ENCODE measurements at places on chromosomes 5 and 9. TPM values are rescaled to one million over a fixed set of nuclear protein-coding genes. Genes with fewer than 3 reads are reported as not detected.

DNA sequence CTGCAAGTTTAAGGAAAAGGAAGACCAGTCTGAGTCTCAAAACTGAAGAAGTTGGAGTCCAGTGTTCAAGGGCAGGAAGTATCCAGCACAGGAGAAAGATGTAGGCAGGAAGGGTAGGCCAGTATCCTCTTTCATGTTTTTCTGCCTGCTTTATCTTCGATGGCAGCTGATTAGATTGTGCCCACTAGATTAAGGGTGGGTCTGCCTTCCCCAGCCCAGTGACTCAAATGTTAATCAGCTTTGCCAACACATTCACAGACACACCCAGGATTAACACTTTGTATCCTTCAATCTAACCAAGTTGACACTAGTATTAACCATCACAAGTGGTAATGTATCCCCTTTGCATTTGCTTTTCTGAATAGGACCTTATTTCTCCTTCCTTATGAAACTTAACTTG lies 535.9 kb upstream of the FTMT start:
- DNase-seq, result no peak

GRCh38 chr9:115601434-115601833 lies 483.5 kb upstream of the TNC start:
- DNase-seq, result no peak

DNA sequence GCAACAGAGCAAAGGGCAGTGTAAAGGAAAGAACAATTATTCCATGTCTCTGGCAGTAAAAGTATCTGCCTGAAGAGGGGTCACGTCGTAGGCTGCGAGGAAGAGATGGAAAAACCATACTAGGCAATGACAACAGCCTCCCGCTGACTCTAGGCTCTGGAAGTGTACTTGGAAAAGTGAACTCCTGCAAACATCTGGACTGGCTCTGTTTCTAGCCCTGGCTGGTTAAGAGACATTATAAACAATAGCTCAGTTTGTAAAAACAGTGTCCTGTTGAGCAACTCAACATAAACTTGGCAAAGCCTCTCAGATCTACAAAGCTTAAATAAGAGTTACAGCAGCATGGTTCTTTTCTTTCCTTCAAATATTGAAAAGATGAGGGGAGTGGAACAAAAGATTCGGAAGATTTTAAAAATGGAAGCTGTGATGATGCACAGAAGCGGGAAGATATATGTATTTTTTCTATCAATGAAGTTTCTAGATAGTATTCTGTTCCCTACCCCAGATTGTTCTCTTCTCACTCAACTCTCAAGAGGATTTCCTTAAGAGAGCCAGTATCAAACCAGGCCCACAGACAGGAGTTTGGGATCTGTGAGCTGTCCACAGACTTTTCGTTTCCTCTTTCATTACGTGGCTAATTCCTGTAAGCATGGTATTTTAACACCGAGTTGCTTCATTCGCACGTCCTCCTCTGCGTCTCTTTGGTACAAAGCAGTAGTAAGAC lies 79.4 kb downstream of the SPTLC1 start:
- DNase-seq, result peak; percentile 60

DNA sequence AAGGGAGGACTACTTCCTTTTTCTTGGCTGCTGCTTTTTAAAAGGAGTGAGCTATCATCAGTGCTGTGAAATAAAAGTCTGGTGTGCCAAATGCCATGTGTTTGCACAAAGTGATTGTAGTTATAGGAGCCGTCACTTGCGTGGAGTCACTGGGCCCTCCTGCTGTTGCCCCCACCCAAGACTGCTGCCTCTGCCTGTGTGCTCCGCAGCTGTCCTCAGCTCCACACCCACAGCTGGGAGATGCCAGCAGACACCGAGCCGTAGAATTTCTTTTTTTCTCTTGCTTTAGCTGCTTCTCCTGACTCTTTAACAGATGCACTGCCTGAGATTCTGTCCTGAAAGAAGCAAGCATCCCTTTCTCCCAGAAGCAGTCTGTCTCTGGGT lies 9.8 kb upstream of the GLE1 start:
- DNase-seq, result no peak

- peak; percentile 73 for DNase-seq
Observed at GRCh38 chr5:82312373-82312856, 34.3 kb upstream of the RPS23 start.

DNA sequence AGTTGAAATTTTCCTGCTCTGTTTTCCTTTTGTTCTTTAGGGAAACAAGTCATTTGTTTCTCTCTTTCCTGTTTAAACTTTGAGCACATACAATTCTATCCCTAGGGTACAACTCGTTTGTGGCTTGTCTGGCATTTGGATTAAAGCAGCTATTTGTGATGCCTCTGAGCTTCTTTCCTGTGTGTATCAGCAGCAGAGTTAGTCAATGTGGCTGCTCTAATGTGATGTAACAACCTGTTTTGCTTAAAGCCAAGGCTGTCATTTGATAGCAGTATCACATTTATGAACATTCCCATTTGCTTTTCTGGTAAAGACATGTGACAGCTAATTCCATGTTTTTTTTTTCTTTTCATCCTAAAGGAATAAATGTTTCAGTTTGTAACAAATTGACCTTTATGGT lies 314.3 kb upstream of the CHD1 start:
- no peak for DNase-seq

- DNase-seq, result no peak
Observed at GRCh38 chr5:102711525-102712385, 43.4 kb upstream of the PAM start.

DNA sequence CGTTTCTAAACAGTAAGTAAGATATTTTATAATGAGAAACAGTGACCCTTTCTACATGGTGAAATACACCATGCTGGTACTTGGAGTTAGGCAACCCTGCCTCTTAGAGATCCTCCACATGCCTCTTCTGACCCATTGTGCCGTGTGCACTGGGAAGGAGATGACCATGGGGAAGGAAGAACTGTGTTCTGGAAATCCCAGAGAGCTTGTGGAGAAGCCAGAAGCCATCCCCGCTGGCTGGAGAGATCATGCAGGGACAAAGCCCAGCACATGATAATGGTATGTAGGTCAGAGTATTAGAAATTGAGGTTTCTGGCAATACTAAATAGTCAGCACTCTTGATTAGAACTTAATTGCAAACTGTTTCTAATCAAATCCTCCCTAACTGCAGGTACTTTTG lies 307.3 kb downstream of the FBXL7 start:
- no peak for DNase-seq

GRCh38 chr9:136407911-136408310 lies 2.5 kb downstream of the ENTR1 start:
- no peak for DNase-seq

DNA sequence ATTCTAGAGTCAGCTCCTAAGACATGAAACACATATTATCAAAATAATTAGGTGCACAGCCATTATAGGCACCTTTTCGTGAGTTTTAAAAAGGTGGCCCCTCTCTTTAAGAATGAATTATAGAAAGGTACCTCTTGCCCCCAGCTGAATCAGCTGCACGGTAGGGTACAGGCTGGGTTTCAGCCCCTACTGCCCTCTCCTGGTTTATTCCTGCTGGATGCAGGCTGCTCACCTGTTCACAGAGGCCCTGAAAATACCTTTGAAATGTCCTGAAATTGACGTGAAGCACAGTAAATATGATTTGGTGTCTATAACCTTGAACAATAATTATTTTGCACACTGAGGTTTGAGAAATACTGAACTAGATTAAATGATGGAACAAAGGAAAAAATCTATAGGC lies 504.8 kb upstream of the SGCD start:
- DNase-seq, result no peak

DNA sequence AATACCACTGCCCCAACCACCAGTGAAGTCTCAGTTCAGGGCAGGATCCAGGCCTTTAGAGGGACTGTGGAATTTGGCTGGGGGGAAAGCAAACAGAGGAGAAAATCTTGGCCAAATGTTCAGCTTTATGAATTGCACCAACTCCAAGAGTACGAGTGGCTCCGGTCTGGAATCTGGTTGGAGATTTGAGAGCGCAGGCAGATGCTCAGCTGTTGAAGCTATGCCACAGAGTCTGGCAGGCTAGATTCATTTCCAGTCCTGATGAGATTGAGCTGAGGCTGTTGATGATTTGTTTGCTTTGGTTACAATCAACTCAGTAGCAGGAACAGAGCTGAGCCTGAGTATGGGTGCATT lies 9.1 kb upstream of the HSPB3 start:
- DNase-seq, result no peak

- DNase-seq, result no peak
Observed at GRCh38 chr9:108069991-108070390, 580.4 kb upstream of the KLF4 start.

- no peak for DNase-seq
Observed at GRCh38 chr9:121619545-121620324, 31.7 kb upstream of the DAB2IP start.

GRCh38 chr5:157748760-157749461 lies 5.4 kb downstream of the LSM11 start:
- no peak for DNase-seq

- DNase-seq, result no peak
Observed at GRCh38 chr5:172417130-172417841, 37.0 kb downstream of the SH3PXD2B start.

GRCh38 chr9:133873009-133873408 lies 119.1 kb downstream of the VAV2 start:
- DNase-seq, result no peak

DNA sequence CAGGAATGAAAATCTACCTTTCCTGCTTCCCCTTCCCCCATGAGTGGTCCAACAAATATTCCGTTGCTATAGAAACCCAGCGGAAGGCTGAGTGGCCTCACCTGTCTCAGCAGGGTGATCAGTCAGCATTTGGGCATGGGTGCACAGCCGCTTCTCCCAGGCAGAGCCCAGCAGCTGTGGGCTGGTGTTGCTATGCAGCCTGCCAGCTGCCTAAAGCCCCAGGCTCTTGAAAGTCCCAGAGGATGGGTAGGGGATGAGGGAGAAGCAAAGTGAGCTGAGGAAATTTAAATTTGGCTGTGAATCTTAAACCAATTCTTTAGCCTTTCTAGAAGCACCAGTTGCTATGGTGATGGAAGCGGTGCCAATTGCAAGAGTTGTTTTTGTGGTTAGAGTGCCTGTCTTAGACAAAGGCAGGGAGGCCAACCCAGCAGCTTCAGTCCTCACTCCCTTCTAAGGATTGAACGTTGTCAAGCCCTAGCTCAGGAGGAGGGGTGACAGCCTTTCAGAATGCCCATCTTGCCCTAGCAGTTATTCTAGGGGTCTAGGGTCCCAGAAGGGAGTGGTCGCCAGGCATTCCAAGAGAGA lies 151.5 kb upstream of the PITX1 start:
- DNase-seq, result no peak

DNA sequence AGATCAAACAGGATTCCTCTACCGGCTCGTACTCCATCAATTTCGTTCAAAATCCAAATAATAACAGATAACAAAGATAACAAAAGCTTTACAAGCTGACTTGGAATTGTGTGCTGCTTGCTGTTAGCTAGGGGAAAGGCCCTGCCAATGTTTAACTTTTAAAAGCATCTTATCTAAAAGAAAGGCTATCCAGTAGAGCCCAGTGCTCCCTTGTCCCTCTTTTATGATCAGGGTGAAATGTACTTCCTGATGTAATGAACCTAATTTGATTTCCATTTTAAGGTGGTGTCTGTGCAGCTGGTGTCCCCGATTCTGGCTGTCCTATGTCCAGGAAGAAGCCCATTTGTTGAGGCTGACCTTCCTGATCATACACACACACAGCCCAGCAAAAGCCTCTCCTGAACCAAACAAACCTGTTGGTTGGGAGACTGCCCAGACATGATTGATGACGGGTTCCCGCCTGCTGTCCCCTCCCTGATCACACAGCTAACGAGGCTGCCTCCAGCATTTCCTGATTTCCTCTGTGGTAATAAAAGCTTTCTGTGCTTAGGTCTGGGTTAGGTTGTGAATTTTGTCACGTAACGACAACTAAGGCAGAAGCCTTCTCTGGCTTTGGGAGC lies 54.1 kb downstream of the PWWP2A start:
- no peak for DNase-seq

DNA sequence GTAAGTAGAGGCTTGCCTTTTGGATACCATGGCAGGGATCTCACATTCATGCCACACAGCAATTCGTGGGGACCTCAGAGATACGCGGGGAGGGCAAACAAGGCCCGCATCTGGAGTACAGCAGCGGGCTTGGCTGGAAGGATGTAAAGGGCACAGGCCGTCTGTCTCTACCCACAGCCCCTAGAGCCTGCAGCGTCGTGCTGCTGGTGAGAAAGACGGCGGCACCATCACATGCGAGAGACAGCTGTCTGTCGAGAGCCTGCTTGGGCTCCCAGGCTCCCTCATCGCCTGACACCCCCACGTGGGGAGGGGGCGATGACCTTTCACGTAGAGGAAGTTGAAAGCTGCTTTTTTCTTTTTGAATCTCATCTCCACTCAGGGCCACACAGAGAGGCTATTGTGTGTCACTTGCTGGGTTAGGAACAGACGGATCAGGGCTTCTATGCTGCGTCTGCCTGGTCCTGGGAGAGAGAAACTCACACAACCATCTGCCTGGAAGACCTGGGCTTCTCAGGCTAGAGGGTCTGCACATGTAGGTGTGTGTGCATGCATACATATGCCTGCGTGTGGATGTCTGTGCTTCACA lies 134.6 kb upstream of the PPP1R26 start:
- DNase-seq, result no peak

DNA sequence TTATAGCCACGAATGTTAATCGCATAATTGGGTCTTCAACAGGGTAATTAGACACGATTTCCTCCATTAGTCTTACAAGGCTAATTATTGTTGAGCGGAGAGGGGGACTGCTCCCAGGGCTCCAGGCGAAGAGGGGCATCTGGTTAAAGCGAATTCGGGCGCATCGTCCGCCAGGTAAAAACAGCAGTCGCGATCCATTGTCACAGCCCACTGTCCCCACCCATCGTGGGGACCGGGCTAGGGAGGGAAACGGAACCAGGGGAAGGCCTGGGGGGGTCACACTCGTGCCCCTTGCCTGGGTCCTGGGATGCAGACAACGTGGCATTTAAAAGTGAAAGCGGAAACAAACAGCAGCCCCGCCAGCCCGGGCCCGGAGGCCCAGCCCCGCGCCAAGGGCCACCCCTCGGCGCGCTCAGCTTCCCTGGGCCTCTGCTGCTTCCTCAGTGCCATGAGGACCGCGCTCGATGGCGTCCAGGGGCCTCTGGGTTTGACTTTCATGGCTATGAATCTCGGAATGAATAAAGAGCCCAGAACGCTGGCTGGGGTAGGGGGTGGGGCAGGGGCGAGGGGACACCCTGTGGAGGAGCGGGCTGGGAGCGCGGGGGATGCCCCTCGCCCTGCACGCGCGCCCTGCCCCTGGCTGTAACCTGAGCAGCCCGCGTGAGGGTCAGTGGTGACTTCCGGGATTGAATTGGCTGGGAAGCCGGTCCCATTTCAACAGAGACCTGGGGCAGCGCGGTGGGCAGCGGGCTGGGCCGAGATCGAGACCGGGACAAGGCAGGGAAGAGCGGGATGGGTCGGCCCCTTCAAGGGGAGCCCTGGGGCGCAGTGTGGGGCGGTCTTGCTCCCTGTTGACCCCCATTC lies 99.9 kb downstream of the GTF3C4 start:
- DNase-seq, result peak; percentile 65

TAF11L10 gene
- polyA plus RNA-seq, result not detected

CSF1R gene
- polyA plus RNA-seq, result 15.8 TPM

ANKRD34B gene
- 0.44 TPM for polyA plus RNA-seq

ZNF354C gene
- polyA plus RNA-seq, result 15.8 TPM

GRIN3A gene
- polyA plus RNA-seq, result 1.6 TPM

BHMT2 gene
- polyA plus RNA-seq, result 35.1 TPM

NR2F1-AS1 gene
- 46.5 TPM for polyA plus RNA-seq

TSPAN17 gene
- polyA plus RNA-seq, result 30.9 TPM

DOK3 gene
- polyA plus RNA-seq, result 6.6 TPM

SOX30 gene
- polyA plus RNA-seq, result 0.68 TPM

F2RL2 gene
- 0.88 TPM for polyA plus RNA-seq

FSD1L gene
- polyA plus RNA-seq, result 10.7 TPM

ISL1 gene
- not detected for polyA plus RNA-seq

IGIP gene
- polyA plus RNA-seq, result 7.3 TPM

RECK gene
- polyA plus RNA-seq, result 28.1 TPM

WHRN gene
- 15.1 TPM for polyA plus RNA-seq

CDX1 gene
- 0.89 TPM for polyA plus RNA-seq

PHYHD1 gene
- 69.0 TPM for polyA plus RNA-seq

Measured in renal pelvis (tissue), 12 donors.